ENCODE measurements at places on chromosomes 7 and 10. TPM values are rescaled to one million over a fixed set of nuclear protein-coding genes. Genes with fewer than 3 reads are reported as not detected.

- no peaks in the 10 kb centered on the region for H3K36me3 ChIP-seq
- DNase-seq, result no peak
- H3K27ac ChIP-seq, result no peak overlapping the region
- H3K4me3 ChIP-seq, result no peak overlapping the region
- no peaks in the 10 kb centered on the region for H3K4me1 ChIP-seq
Observed at GRCh38 chr10:21675157-21675796, 141.2 kb downstream of the MLLT10 start.

DNA sequence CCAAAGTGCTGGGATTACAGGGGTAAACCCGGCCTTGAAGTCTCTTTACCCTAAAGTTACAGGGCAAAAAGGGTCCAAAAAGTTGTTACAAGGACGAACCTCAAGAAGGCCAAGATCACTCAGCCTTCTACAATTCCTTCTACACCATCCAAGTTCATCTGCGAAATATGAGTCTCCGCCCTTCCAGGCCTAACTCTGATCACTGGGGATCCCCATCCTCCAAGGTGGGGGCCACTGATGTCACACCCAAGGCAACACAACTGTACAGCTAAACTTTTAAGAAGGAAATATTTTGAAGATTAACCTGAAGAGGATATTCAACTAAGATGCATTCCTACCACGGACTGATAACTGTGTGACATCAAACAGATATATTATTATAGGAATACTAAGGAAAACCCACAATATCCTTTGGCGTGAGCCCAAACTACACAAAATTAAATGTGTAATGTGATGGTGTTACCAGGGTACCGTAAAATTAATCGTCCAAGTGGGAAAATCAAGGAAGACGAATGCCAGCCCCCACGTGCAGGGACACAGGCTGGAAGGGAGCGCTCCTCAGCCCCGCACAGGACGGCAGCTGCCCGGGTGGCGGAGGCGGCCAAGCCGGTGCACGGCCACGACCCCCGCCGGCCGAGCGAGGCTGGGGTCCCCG lies 1.0 kb downstream of the PAXIP1 start:
- H3K36me3 ChIP-seq, result peaks cover 7% of the 10 kb centered on the region
- DNase-seq, result no peak
- peak overlapping the region; percentile 90 for H3K4me3 ChIP-seq
- H3K4me1 ChIP-seq, result peaks cover 10% of the 10 kb centered on the region

DNA sequence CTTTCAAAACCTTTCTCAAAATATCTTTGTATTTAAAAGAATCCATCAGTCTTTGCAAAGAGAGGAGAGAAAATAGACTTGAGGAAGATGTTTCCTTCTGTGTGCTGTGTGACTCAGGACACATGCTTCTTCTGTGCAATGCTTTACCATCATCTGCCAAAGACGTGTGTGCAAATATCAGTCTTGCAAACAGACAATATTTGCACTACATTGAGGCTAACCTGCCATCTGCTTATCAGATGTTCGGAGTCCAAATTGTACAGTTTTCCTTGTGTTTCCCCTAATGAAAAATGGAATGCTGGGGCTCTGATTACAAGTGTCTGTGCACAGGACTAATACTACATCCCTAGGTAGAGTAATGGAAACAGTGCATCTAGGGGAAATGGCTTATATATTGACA lies 353.1 kb upstream of the LRRTM3 start:
- DNase-seq, result no peak
- H3K27ac ChIP-seq, result no peak overlapping the region
- no peaks in the 10 kb centered on the region for H3K36me3 ChIP-seq
- no peak overlapping the region for H3K4me3 ChIP-seq

DNA sequence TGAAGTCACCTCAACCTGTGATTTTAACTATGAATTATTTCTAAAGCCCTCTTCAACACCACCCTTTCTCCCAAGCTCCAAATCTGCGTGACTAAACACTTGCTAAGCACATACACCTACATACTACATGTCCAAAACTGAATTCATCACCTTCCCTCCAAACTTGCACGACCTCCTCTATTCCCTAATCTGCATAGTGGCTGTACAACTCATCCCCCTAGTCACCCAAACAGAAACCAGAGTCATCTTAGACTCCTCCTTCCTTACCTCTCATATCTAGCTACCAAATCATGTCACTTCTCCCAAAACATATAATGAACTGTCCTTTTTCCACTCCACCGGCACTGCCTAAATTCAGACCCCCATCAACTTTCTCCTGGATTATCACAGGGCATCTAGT lies 16.2 kb downstream of the ARHGAP21 start:
- no peak overlapping the region for H3K27ac ChIP-seq
- DNase-seq, result no peak
- H3K36me3 ChIP-seq, result no peaks in the 10 kb centered on the region
- no peaks in the 10 kb centered on the region for H3K4me1 ChIP-seq
- H3K4me3 ChIP-seq, result no peak overlapping the region

DNA sequence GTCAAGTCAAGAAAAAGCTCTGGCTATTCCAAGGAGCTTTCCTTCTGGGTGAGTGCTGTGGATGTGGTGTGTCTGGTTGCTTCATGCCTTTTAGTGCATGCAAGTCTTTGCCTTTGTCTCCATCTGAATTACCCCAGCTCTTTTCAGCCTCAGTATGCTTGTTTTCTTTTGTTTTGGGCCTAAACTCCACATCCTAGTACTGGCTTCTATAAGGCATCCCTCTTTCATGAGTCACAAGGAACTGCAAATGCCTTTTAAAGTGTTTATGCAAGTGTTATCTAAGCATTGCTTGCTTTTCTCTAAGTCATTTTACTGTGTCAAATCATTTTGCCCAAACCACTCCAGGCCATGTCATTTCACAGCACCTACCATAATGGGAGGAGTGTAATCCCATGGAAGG lies 132.1 kb downstream of the PLCE1 start:
- no peaks in the 10 kb centered on the region for H3K36me3 ChIP-seq
- peaks cover 2% of the 10 kb centered on the region for H3K27me3 ChIP-seq
- no peak overlapping the region for H3K27ac ChIP-seq
- no peaks in the 10 kb centered on the region for H3K4me1 ChIP-seq
- DNase-seq, result no peak
- H3K4me3 ChIP-seq, result no peak overlapping the region

- H3K27ac ChIP-seq, result no peak overlapping the region
- H3K4me3 ChIP-seq, result no peak overlapping the region
- H3K36me3 ChIP-seq, result peaks cover 5% of the 10 kb centered on the region
- no peaks in the 10 kb centered on the region for H3K4me1 ChIP-seq
Observed at GRCh38 chr10:90451283-90451682, 406.6 kb downstream of the HTR7 start.

DNA sequence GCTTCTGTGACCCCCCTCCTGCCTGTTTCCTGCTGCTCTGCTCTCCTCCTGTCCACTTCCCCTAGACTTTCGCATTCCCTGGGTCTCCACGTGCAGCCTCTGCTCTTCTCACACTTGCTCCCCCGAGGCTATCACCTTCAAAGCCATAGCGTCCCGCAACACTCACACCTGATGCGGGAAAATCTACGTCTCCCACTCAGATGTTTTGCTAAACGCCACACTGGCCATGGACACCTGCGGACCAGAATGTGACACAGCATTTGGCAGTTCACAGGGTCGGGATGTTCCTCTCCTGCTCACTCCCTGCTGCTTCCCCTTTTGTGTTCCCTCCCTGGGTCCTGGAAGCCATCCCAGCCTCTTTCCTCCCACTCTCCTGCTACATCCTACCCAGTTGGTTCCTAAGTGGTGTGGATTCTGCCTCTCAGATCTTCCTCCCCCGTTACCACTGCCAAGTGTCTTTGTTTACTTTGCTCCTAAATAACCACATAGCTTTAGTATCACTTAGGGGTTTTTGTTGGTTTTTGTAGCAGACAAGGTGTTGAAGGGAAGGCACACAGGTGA lies 33.7 kb upstream of the RBM33 start:
- no peak overlapping the region for H3K27ac ChIP-seq
- DNase-seq, result no peak
- no peak overlapping the region for H3K4me3 ChIP-seq
- peaks cover 5% of the 10 kb centered on the region for H3K4me1 ChIP-seq

DNA sequence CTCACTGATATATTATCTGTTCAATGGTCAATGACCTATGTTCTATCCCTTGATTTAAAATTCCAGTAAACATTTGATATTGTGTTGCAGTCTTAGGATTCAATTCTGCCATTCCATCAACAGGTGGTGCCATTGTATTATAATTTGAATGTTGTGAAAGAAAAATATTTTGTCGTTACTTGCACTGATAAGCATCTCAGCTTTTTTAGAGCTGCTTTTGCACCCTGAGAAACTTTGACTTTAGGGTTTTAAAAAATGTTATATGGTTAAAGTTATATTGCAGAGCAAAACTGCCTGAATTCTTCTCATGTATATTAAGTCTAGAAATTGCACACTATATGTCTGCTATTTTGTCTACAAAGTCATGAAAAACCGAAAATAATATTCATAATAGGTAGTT lies 18.8 kb upstream of the MINDY3 start:
- peaks cover 38% of the 10 kb centered on the region for H3K27me3 ChIP-seq
- H3K4me1 ChIP-seq, result no peaks in the 10 kb centered on the region
- peaks cover 12% of the 10 kb centered on the region for H3K36me3 ChIP-seq

Gene KLLN
- 0.17 TPM for total RNA-seq

Gene PKD2L1
- total RNA-seq, result not detected

Gene GPR158
- total RNA-seq, result not detected

Gene SFRP5
- total RNA-seq, result not detected

Data from natural killer cell treated with Interleukin-12 subunit alpha and Interleukin-12 subunit beta and Interleukin-15 and Interleukin-18, amount 100 ng/mL, for 72 hours (primary cell).